Stimulated activated CD8-positive, alpha-beta memory T cell treated with anti-CD3 and anti-CD28 coated beads, Interleukin-15, amount 100 ng/mL, for 1 hour (primary cell): ENCODE measurements at places on chromosomes 5 and 9.

- no peak for DNase-seq
These were observed 33.4 kb upstream of the ARRDC3 start for GRCh38 chr5:91416491-91416890.

- DNase-seq: no peak
These were observed 81.1 kb downstream of the SERINC5 start for GRCh38 chr5:80174790-80175189.

- DNase-seq: no peak
These were observed 24.5 kb downstream of the PRRC2B start for GRCh38 chr9:131418143-131419025.

DNA sequence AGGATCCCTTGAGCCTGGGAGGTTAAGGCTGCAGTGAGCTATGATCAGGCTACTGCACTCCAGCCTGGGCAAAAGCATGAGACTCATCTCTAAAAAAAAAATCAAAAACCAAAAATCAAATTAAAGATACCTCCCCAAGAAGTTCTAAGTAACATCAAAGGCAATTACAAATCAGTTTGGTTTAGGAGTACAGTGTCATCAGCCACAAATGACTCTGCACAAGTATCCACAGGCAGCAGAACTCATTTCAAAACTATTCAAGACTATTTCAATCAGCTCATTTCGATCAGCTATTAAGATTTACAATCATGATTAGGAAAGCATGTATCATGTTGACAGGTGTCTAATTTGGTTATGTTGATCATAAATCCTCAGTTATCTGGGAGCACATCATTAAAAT is 19.1 kb downstream of the TRMO start:
- no peak for DNase-seq

DNA sequence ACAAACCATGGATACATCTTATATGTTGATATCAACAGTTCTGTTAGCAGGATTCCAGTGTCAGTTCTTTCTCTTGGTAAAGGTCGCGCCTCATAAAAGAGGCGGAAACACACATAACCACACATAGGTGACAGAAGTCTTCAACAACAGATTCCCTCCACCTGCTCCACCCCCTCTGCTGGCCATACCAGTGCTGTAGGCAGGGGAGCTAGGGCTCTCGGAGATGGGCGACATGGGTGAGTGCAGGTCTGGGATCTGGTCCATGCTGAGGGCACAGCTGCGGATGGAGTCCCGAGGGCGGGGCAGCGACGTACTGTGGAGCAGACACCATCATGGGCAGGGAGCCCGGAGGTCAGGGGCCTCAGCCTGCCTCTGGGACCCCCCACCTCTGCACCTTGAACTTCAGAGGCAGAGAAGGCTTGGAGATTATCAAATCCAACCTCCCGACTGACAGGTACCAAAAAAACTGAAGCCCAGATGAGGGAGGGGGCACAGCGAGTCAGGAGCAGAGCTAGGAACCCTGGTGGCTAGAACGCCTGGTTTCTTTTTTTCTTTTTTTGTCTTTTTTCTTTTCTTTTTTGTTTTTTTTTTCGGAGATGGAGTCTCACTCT is 12.0 kb upstream of the TOR2A start:
- no peak for DNase-seq

DNA sequence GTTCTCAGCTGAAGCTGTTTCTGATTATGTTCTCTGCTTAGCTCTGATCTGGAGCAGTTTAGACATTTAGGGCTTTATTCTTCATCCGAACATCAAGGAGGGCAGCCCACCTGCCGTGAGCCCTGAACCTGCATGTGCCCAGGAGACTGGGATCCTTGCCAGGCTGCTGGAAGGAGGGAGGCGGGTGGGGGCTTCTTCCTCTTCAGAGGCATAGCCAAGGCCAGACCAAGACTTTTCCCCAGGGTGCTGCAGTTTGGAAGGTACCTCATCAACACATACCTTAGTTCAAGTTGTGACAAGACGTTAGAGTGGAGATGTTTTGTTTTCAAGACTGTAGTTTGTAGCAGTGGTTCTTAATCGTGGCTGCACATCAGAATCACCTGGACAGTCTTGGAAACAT is 64.9 kb downstream of the RALGPS1 start:
- no peak for DNase-seq

DNA sequence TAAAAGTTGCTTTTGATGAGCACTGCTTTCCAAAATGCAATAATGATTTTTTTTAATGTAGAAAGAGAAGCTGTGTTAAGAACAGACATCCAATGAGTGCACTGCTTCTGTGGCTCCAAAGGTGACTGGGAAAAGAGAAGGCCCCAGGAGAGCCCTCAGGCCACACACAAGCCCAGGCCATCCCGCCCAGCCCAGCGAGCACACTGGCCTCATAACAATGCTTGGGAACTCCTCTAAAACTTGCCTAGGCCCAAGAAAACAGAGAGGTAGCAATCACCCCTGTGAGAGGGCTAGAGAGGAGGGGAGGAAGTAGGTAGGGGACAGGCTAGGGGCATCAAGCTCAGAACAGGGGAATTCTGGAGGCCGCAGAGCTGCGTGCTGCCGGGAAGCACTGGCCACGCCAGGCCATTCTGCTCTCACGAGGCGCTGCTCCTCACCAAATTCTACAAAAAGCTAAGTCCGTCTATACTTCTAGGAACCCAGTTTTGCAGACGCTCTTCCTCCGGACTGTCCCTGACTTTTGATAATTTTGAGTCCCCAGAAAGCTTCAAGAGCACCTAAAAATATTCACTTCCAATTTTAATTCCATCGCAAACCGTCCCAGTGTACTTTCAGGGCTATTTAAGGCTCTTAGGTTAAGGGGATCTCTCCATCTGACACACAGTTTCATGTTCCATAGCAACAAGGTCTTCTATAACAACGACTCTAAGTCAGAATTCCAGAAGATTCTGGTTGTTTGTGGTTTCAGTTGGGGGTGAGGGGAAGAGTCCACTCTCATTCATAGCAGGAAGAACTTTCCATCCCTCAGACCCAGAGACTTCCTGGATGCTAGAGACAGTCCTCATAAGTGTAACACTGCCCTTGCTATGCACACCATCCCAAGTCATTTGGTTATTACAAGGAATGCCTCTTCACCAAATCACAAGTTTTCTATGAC is 51.0 kb downstream of the HABP4 start:
- no peak for DNase-seq

- no peak for DNase-seq
These were observed 607.9 kb downstream of the RAB3C start for GRCh38 chr5:59190746-59191145.

GRCh38 chr9:12693141-12693540 is at the start of gene TYRP1:
TSS of gene TYRP1 (plus strand) at chr9:12693385. CDS start at chr9:12693997, 612 bp downstream.
- DNase-seq: no peak

DNA sequence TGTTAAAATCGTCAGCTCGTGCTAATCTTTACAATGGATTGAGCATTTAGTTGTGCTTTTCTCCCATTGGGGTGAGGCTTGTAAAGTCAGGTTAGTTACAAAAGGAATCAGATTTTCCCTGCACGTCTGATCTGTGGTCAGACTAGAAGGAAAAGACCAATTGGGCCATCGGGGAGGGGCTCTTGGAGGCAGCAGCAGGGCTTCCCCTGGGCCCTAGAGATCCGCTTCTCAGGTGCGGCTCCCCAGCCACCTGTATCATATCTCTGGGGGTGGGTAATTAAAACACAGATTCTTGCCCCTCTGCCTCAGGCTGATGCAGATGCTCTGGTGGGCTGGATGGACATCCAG is 200.3 kb downstream of the HSPA4 start:
- no peak for DNase-seq

GRCh38 chr9:91099436-91099835 is 262.3 kb downstream of the AUH start:
- DNase-seq: no peak

- DNase-seq: no peak
These were observed 30.6 kb upstream of the RAB14 start for GRCh38 chr9:121232251-121232650.

DNA sequence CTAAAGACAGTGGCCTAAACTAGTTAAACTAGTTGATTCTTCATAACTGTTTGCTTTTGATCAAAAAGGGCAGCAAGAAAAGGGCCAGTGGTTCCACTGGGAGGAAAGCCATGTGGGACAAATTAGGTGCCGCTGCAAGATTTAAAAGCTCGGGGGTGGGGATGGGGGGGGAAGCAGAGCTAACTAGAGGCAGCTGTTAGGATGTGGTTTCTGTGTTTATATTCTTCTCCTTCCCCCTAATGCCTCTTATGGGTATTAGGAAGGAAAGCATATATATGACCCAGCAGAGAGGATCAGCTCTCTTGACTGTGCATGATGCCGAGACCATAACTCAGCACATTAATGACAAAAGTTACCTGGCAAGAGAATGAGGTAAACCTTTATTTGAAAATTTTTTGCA is 65.7 kb downstream of the EFNA5 start:
- no peak for DNase-seq

GRCh38 chr5:54115735-54116403 is 194.5 kb downstream of the ARL15 start:
- DNase-seq: no peak

- DNase-seq: no peak
These were observed 45.7 kb upstream of the FAM170A start for GRCh38 chr5:119583684-119584083.

DNA sequence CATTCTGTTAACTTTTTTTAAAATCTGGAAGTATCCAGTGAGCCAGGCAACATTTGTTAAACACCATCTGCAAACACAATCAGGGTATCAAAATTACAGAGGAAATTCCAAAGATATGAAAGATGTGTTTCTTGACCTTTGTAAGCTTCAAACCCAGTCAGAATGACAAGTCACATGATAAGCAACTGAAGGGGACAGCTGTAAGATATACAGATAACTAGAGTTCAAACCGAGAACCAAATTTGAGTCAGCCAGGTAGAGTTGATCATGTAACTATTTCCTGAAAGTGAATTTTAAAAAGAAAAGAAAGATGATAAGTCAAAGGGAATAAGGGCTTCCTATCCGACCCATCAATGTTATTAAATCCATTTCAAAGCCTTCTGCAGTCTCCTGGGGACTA is 196.2 kb downstream of the DEPDC1B start:
- DNase-seq: no peak

- no peak for DNase-seq
These were observed 1.3 kb downstream of the SDHA start for GRCh38 chr5:219460-219863.

DNA sequence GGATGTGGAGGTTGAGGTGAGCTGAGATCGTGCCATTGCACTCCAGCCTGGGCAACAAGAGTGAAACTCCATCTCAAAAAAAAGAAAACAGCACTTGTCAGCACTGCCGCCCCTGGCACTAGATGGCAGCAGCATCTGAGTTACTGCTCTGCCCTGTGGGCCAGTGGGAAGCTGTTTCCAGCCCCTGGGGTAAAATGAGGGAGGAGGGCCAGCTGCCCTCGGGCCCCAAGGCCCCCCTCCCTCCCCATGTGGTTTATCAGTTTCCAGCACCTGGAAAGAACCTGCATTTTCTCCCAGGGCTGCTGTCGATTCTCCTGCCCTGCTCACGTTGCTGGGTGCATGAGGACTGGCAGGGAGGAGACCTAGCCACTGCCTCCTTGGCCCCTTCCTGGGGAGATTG is 13.2 kb upstream of the CEL start:
- DNase-seq: no peak

- DNase-seq: no peak
These were observed 14.9 kb downstream of the CPLANE1 start for GRCh38 chr5:37234288-37234687.

DNA sequence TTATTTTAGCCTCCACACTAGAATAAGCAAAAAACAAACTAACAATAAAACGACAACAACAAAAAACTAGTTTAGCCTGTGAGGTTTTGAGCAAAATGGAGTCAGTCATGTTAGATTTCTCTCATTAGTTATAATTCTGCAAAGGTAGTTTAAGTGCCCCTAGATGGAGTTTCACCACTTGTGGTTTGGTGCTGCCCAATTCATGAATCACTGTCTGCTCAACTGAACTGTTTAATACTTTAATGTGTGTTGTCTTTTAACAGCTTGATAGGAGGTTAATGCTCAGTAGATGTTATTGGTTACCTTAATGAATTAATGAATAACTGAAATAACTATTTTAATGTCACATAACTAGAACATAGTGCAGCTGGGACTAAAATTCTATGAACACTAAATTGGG is 3.5 kb upstream of the PLAA start:
- no peak for DNase-seq

DNA sequence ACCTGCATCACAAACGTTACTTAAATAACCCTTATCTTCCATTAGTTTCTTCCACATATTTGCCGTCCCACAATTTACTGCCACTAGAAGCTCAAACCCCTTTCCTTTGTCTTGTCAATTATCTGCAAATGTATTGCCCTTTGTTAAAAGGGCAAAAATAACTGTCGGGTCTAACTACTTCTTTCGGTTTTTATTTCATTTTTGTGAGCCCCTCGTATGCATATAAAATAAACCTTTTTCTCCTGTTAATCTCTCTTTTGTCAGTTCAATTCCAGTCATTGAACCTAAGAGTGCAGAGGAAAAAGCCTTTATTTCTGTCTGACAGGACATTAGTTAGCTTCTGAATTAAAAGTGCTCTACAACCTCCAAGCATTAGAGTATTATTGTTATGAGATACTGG is 45.5 kb downstream of the TMEM215 start:
- DNase-seq: no peak

DNA sequence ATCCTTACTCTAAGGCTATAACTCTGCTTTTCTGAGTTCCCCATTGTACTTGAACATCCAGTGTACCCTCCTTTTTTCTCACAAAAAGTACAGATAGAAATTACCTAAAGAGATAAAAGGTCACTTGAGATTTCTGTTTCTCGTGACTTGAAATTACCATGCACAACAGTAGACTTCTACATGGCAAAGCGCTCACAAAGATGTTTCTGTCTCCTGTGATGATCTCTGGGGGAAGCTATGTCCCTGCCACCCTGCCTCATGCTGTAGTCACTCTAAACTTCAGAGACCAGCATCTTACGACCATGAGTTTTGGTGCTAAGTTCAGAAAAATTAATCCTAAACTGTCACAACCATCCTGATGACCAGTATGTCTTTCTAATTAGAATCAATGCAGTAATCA is 36.2 kb downstream of the NFIB start:
- no peak for DNase-seq

GRCh38 chr5:179869641-179870402 is 11.2 kb upstream of the MRNIP start:
- DNase-seq: no peak

GRCh38 chr9:122126331-122127261 is 33.0 kb downstream of the NDUFA8 start:
- no peak for DNase-seq

DNA sequence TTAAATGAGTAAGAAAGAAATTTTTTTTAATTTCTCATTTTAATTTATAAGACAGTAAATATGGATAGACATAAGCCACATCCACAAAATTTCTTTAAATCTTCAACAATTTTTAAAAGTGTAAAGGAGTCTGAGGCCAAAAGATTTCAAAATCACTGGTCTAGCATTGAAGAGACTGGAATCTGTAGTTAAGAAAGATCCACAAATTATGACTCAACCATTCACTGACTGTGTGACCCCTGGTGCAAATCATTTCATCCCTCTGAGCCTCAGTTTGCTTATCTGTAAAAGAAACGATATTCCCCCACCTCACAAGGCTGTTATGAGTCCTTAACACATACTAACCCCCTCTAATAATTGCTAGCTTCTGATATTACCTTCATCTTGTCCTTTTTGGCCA is 98.5 kb downstream of the EBF1 start:
- no peak for DNase-seq
